ENCODE measurements at places on chromosomes 12 and 14. TPM values are rescaled to one million over a fixed set of nuclear protein-coding genes. Genes with fewer than 3 reads are reported as not detected.

Gene GPR33
- total RNA-seq = not detected

Gene FGF23
- total RNA-seq = not detected

Gene SLC38A4
- 0.22 TPM for total RNA-seq

Gene CKAP4
- total RNA-seq = 82.6 TPM

Gene PTPRQ
- total RNA-seq = 0.06 TPM

Gene RNASE8
- not detected for total RNA-seq

Gene ANO4
- total RNA-seq = 0.07 TPM

Gene CLEC2D
- total RNA-seq = 0.47 TPM

Gene ACSM4
- total RNA-seq = not detected

Gene KLHL33
- total RNA-seq = not detected

Gene ADAM21
- total RNA-seq = not detected

Gene CHGA
- 1.7 TPM for total RNA-seq

Gene ACVRL1
- total RNA-seq = 0.20 TPM

Gene LRTM2
- not detected for total RNA-seq

Gene DCN
- 0.22 TPM for total RNA-seq

Gene CELA1
- not detected for total RNA-seq

Gene VSX2
- not detected for total RNA-seq

Gene DMAC2L
- total RNA-seq = 11.4 TPM

Gene GLT8D2
- 0.20 TPM for total RNA-seq

Gene PAX9
- total RNA-seq = 2.5 TPM

Gene RD3L
- not detected for total RNA-seq

Gene TSPAN9
- 50.6 TPM for total RNA-seq

Gene GARIN6
- total RNA-seq = not detected

Gene PROX2
- not detected for total RNA-seq

Gene C12orf56
- 0.03 TPM for total RNA-seq

Gene GPR162
- total RNA-seq = 0.38 TPM

Gene SLC11A2
- total RNA-seq = 20.0 TPM

Gene SYNDIG1L
- total RNA-seq = not detected

Gene PZP
- not detected for total RNA-seq

Gene MYH6
- 0.13 TPM for total RNA-seq

Gene STON2
- 2.6 TPM for total RNA-seq
